ENCODE measurements at places on chromosomes 11 and 22. TPM values are rescaled to one million over a fixed set of nuclear protein-coding genes. Genes with fewer than 3 reads are reported as not detected.

SMIM38 gene
- 0.51 TPM for total RNA-seq

OR52N4 gene
- total RNA-seq, result not detected

MISFA gene
- 0.51 TPM for total RNA-seq

EMSY gene
- 11.6 TPM for total RNA-seq

WBP2NL gene
- 1.8 TPM for total RNA-seq

GAB4 gene
- total RNA-seq, result not detected

MS4A12 gene
- not detected for total RNA-seq

SYCE3 gene
- total RNA-seq, result not detected

OR51B5 gene
- 0.17 TPM for total RNA-seq

KRTAP5-8 gene
- not detected for total RNA-seq

PVALB gene
- not detected for total RNA-seq

SAA2 gene
- total RNA-seq, result not detected

OR6A2 gene
- under 0.01 TPM for total RNA-seq

MAJIN gene
- total RNA-seq, result not detected

TMPRSS6 gene
- total RNA-seq, result not detected

SDF2L1 gene
- 14.6 TPM for total RNA-seq

MMP7 gene
- 0.17 TPM for total RNA-seq

KLHL35 gene
- 1.3 TPM for total RNA-seq

MAPK12 gene
- total RNA-seq, result 30.1 TPM

FOLR1 gene
- not detected for total RNA-seq

Measured in fibroblast of lung (primary cell).